ENCODE measurements at places on chromosomes 3 and 15.

GRCh38 chr3:45993421-45994027, 2.1 kb downstream of the FYCO1 start:
- peak; percentile 25 for DNase-seq

DNA sequence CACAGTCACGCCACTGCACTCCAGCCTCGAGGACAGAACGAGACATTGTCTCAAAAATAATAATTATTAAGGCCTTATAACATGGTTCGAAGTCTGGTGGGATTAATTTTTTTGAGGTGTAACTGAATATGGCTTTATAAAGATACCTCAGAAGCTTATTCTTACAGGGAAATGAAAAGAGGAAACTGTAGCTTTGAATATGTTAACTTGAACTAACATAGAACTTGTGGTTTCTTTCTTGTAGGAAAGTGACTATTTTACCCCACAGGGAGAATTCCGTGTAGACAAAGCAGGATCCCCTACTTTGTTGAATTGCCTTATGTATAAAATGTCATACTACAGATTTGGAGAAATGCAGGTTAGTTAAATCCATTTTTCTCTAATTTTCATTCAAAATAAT, 96.3 kb downstream of the STT3B start:
- DNase-seq = no peak

DNA sequence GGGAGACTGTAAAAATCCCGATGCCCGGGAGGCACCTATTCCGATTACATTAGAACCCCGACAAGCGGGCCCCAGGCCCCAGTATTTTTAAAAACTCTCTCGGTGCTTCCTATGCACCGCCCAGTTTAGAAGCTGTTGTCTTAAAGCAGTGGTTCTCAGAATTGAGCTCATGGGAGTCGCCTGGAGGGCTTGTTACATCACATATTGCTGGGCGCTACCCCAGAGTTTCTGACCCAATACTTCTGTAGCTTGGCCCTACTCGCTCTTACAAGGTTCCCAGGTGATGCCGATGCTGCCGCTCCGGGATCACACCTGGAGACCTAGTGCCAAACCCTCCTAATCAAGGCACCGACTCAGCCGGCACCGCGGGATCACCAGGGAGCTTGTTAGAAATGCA, 35.2 kb downstream of the CPN2 start:
- DNase-seq = no peak

DNA sequence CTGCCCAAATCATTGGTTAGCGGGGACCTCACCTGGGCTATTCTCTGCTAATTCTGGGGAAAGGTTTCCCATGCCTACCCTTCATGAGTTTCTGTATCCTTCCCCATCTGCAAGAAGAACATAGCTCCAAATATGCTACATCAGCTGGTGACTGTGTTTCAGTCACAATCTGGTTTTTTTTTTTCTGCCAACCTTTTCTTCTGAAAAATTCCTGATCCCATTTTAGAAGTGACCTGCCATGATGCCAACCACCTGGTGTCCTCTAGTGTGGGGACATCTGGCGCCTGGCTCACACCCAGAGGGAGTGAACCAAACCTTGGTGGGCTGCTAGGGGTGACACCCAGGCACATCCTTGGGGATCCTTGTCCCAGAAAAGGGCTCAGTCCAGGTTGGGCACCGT, 76.1 kb downstream of the CHRD start:
- DNase-seq = no peak

GRCh38 chr3:53936347-53936746, 44.7 kb upstream of the SELENOK start:
- DNase-seq = no peak

DNA sequence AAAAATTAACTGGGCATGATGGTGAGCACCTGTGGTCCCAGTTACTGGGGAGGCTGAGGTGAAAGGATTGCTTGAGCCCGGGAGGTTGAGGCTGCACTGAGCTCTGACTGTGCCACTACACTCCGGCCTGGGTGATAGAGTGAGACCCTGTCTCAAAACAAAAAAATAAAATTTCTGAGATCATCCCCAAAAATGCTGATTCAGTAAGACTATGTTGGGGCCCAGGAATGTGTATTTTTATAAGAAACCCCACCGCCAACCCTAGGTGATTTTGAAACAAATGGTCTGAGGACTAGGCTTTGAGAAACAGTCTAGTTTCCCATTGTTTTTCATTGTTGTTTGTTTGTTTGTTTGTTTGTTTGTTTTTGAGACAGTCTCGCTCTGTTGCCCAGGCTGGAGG, 4.1 kb downstream of the SLC27A2 start:
- no peak for DNase-seq

DNA sequence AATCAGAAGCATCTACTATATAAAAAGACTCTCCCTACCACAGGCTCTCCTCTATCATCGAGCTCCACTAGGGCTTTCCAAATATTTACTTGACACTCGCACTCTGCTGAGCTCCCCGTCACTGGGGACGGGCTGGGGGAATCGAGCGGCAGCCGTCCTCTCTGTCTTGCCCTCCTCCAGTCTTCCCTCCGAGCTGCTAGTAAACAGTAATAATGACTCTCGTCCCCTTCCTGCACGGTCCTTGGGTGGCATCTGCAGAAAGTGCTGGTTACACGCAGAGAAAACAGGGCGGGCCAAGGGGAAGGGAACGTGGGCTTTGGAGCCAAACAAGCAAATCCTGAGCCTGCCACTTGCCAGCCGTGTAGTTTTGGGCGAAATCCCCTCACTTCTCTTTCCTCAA, 96.6 kb downstream of the LRIG1 start:
- DNase-seq = no peak

DNA sequence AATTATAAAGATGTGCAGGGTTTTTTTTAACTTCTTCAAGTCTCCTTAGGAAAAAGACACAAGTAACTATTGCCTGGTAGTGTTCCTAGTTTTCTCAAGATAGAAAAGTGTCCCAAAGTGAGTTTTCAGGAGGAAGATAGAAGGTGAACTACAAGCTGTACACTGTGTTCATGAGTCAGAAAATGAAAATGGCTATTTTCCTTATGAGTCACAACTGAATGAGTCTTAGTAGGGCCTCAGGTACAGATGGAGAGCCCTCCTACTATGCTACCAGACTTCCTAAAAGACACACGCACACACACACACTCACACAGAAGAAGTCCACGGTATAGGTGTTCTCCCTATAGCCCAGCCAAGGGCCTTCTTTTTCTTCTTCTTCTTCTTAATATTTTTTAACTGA, 3.1 kb downstream of the MYO1E start:
- DNase-seq = no peak

GRCh38 chr3:123392871-123393620, 55.8 kb downstream of the ADCY5 start:
- no peak for DNase-seq

DNA sequence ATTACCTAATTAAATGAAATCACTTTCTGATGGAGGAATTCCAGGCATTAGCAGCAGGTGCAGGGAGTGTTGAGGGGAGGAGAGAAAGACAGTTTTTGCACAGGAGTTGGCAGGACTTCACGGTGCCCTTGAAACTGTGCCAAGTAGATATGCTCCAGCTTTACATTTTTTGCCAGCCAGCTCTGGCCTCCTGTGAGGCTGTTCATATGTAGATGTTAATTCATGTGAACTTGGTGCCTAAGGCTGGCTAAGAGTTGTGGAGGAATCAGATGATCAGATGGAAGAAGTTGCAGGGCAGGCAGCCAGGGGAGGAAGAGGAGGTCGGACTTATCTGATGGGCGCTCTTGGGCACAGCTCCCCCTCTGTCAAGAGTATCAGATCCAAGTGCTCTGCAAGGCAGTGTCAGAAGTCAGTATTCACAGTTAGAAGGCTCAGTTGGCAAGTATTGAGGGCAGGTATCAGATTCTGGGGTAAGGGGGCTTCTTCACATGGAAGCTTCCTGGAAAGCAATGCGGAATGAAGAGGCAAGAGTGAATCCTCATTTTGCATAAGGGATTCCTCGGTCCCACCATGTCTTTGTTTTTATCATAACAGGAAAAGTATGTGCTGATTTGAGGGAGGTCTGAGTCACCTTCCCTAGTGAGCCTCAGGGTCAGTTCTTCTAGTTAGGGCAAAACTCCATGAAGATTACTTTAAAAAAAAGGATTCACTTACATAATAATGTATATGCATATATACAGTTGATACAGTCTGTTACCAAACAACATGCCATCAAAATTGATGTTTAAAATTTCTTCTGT, 172.6 kb upstream of the UMPS start:
- DNase-seq = no peak

DNA sequence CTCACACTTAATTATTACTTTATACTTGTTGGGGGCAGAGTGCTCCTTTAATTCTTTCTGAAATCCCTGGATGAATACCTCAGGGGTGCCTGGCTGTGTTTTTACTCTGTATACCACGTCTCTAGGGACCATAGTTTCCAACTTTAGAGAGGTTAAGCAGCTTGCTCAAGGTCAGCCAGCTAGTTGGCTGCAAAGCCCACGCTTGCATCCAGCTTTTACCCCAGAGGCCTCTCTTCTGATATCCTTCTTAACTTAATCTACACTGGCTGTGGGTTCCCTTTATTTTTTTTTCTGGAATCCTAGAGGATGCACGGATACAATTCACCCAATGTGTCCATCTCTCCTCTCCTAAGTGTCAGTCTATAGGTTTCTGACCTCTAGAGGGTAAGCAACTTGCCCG, 1.4 kb downstream of the PDZRN3 start:
- DNase-seq = no peak

- DNase-seq = no peak
These were observed 26.8 kb downstream of the EOGT start for GRCh38 chr3:68986496-68987208.

DNA sequence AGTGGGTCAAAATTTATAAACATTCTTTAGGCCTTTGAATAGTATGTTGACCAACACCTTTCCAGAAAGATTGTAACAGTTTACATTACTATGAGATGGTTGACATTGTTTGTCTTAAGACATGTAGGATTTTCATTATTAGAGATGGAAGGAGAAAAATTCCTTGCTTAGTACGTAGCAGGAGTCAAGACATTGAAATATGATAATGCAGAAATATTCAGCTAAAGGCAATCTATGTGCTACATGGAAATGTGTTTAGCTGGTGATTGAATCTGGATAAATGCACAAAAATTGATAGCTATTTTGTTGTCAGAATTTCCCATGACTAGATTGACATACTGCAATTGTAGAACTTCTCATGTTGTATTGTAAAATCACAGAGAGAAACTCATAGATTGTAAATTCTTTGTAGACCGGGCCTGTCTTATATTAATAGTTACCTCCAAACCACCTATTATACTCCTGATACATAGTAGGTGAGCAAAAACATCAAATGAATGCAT, 370.4 kb upstream of the CBLB start:
- DNase-seq = no peak

GRCh38 chr15:65204236-65204930, 6.9 kb downstream of the CILP start:
- DNase-seq = no peak
